ENCODE measurements at places on chromosomes 16 and 17.

- DNase-seq = no peak
Measured at GRCh38 chr17:8928347-8928746, 37.2 kb downstream of the PIK3R5 start.

DNA sequence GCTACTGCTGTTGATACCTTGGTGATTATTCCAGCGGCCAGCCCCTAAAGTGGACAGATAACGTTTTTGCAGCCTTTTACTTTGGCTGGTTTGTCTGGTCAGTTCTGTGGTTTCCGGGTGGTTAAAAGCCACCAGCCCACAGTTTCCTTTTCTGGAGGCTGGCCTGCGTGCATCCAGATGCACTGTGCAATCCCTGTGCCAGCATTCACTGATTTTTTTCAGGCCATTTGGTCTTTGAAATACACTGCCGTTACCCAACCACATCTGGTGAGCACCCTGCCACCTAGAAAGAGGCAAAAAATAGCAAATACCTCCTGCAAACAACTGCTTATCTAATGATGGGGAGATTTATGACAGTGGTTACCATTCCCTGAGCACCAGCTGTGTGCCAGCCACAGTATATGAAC lies 797 bp downstream of the NUDT7 start:
- peak; percentile 11 for DNase-seq

GRCh38 chr16:30974348-30974747 lies 10.7 kb upstream of the HSD3B7 start:
- DNase-seq = no peak

DNA sequence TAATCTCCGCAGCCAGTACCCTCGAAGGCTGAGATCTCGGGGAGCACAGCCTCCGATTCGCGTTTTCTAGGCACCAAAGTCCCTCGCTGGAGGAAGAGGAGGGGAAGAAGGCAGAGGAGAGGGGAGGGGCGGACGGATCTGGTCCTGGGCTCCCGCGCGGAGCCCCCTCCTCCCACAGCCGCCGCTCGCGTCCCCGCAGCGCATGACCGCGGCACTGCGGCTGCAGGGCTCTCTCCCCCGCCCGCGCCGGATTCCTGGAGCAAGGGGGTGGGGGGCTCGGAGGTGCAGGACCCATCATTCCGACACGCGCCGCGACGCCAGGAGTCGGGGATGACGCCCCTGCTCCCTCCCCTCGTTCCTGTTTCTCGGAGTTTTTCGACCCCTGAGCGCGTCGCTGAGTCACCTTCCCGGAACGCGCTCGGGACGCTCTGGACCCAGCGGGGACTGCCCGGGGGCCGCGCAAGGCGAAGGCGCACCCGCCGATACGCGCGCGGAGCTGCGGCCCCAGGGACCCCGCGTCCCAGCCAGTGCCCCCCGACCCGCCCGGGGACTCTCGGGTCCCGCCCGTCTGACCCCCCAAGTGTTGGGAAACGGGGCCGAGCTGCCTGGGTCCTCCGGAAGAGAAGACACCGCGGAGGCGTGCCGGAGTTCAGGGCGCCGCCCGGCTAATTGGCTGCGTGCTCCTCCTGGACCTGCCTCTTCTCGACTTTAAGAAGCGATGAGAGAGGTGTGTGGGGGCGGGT lies 1.4 kb upstream of the SPHK1 start:
- DNase-seq = no peak

- DNase-seq = no peak
Measured at GRCh38 chr17:74525465-74525725, 5.9 kb downstream of the CD300LB start.

DNA sequence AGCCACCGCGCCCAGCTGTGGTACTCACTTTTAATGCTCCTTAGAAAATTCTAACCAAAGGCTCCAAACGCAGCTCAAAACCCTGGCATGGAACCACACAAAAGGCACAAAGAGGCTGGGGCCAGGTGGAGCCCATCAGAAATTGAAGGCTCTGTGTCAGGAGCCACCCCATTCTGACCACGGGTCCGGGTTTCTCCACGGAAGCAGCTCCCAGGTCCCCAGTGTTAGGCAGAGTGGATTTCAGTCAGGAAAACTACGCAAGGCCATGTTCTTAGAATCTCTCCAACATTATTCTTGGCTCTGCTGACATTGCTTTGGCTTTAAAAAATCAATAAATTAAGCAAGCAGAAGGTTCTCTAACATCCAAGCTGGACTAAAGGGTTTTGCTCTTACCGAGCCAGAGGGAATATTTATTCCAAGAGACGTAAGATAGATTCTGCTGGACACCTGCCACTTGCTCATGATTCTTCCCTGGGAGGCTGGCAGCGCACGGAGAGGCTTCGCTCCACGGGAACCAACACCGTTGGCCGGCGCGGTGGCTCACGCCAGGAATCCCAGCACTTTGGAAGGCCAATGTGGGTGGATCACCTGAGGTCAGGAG lies 93.5 kb downstream of the NXN start:
- peak; percentile 61 for DNase-seq

GRCh38 chr17:65537845-65538674 lies 23.4 kb downstream of the AXIN2 start:
- DNase-seq = no peak

GRCh38 chr17:65065906-65066305 lies 9.4 kb upstream of the GNA13 start:
- DNase-seq = no peak

DNA sequence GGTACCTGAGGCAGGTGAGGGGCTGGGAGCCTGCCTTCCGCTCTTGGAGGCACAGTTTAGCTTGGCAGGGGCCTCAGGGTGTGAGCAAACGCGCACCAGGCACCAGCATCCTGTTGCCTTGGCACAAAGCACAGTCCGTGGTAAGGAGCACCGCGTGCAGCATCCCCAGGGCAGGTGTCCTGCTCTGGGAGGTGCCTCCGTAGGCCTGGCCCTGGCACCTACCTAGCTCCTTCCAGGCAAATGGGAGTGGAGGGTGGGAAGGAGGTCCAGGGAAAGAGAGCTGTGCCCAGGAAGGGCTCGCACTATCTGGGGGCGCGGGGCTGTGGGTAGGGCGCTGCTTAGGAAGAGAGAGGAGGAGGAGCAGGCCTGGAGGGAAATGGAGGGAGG lies 3.1 kb upstream of the GSE1 start:
- no peak for DNase-seq

DNA sequence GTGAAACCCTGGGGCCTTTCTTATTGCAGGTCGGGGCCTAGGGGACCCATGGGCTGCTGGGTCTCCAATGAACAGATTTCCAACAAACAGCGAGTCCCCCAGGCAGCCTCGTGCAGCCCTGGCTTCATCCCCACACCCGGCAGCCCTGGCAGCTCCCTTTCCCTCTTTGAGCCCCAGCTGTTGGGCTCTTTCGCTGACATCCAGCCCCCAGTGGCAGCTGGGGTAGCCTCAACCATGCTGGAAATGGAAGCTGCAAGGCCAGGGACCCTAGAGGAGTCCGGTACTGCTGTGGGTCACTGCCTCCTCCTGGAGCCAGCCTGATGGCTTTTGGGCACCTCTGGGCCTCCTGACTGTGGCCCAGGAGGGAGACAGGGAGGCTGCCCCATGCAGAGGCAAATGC lies 5.9 kb downstream of the RPUSD1 start:
- DNase-seq = no peak

DNA sequence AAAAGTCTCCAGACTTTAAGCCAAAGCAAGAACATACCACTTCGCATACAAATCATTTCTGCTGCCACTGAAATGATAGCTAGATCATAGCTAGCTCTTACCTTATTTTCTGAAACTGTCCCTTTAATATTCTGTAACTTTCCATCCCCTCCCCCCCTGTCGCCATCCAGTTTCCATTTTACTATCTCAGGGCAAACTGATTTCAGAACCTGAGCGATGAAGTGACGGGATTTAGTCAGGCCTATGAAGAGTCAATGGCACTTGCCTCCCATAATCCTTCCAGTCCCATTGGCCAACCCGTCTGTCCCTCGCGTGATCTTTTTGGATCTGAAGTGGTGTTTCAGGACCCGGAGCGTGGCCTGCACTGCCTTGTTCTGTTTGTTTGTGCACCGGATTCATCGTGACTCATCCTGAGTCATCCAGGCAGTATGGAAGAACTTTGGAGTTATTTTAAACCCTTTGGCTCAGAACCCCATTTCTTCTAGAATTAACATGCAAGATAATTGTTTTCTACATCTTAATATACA lies 199.8 kb upstream of the CHMP6 start:
- peak; percentile 80 for DNase-seq

DNA sequence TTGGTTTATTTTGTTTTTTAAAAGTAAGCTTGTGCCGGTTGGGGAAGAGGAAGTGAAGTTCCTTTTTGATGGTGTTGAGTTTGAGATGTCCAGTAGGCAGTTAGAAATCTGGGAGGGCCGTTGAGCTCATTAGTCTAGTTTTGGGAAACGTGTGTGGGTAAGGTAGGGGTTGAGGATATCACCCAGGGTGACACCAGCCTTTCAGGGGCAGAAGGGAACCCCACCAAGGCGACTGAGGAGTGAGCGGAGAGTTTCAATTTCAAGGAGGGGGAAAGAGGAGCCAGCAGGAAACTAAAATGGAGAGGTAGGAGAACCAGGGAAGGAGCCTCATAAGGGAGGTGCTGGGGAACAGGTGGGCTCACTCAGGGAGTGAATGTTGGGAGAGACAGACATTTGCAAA lies 22.7 kb downstream of the HAPSTR1 start:
- DNase-seq = no peak

GRCh38 chr16:63516394-63516793 lies 1480.2 kb upstream of the CDH8 start:
- no peak for DNase-seq

DNA sequence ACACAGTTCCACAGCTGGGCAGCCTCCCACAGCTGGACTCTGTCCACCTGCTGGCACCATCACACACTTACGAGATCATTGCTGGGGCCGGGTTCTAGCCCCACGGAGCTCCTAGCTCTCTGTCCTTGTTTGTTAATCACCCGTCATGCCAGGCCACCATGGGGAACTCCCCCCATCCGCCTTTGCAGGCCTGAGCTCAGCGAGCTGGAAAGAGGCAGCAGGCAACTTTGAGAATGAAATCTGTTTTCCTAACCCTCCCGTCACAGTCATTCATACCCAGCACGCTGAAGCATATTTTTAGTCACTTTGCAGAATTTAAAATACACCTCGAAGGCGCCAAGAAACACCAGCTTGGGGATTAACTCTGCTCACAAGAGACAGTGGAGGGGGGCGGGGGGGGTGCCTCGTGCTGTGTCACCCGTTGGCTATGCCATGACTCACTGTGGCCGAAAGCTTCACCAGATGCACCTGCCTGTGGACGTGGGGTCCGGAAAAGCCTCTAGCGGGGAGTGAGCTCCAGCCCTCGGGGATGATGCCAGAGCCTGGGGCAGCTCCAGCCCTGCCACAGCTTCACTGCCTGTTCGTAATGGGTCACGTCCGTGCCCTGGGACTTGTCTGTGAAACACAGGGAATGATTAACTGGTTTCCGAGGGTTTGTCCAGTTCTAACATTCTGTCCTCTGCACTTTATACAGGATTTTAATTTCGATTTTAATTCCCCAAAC lies 1.4 kb upstream of the SPNS2 start:
- peak; percentile 64 for DNase-seq

- DNase-seq = no peak
Measured at GRCh38 chr17:14901376-14901775, 363.8 kb downstream of the PMP22 start.

GRCh38 chr16:4801051-4801961 lies 1.1 kb downstream of the ROGDI start:
- DNase-seq = no peak

DNA sequence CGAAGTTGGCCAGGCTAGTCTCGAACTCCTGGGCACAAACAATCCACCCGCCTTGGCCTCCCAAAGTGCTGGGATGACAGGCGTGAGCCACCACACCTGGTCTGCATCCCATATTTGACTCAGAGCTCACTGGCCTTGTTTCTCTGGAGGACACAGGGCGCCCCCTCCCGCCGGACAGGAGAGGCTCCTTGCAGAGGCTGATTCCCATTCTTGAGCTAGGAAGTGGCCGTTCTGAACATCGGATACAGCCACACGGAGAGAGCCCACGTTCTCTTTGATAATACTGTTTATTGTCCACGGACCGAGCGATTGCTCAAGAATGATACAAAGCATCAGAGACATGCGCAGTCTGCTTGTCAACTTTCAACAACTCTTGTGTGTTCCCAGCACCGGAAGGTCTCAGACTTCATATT lies 12.1 kb upstream of the USP36 start:
- no peak for DNase-seq

DNA sequence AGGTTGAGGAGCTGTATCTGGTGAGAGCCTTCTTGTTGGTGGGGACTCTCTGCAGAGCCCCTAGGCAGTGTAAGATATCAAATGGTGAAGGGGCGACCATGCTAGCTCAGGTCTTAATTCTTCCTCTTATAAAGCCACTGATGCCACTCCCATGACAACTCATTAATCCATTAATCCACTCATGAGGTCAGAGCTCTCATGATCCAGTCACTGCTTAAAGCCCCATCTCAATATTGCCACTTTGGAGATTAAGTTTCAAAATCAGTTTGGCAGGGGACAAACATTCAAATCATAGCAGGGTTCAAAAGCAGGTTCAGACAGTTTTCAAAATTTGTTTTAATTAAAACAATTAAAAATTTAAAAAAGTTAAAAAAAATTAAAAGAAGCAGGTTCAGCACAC lies 13.1 kb upstream of the SPECC1 start:
- no peak for DNase-seq

DNA sequence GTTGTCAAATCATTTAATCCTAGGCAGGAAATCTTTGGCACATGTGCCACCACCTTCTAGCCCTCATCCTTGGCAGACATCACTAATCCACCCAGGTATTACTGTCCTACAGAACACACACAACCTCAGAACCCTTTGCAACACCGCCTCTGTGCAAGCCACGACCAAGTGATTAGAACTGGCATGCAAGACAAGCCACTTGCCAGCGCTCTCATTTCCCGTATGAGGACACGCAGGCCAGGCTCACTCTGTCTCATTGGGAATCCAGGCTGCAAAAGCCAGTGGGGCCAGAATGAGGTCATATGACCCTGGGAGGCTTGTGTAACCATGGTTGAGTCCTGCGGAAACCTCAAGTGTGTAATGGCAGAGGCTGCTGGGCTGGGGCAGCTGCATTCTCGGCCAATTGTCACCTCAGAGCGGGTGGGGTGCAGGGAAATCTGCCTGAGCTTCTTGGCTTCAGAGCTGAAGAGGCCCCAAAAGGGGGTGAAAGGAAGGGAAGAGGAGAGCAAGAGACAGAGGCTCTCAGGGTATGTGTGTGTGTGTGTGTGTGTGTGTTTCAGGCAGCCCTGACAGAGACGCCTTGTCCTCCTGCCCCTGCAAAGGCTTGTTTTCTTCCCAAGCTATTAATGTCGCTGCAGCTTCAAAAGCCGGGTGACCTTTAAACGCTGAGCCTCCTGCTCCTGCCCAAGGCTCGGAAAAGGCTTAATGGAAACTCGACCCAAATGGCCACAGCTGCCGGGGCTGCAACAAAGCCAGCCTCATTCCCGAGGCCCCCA lies 43.2 kb upstream of the MRPS23 start:
- peak; percentile 88 for DNase-seq

DNA sequence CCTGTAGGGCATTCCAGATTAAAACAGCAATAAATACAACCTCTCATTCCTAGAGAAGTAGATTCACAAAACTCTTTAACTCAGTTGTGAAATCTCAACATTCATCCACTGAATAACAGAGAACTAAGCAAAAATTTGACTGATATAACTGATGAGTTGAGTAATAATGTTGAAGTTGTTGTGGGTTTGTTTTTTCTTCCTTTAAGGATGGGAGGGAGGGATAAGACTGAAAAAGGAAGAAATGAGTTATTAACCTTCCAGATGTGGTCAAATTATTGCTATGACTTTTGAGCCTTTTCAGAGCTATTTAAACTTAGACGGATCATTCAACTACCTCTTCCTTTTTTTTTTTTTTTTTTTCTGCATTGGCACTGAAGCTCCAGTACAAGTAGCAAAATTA lies 38.6 kb downstream of the SKAP1 start:
- DNase-seq = no peak
